ENCODE measurements at places on chromosomes 6 and 20.

GRCh38 chr6:125789167-125789566 lies 1.6 kb upstream of the NCOA7 start:
- DNase-seq, result no peak

DNA sequence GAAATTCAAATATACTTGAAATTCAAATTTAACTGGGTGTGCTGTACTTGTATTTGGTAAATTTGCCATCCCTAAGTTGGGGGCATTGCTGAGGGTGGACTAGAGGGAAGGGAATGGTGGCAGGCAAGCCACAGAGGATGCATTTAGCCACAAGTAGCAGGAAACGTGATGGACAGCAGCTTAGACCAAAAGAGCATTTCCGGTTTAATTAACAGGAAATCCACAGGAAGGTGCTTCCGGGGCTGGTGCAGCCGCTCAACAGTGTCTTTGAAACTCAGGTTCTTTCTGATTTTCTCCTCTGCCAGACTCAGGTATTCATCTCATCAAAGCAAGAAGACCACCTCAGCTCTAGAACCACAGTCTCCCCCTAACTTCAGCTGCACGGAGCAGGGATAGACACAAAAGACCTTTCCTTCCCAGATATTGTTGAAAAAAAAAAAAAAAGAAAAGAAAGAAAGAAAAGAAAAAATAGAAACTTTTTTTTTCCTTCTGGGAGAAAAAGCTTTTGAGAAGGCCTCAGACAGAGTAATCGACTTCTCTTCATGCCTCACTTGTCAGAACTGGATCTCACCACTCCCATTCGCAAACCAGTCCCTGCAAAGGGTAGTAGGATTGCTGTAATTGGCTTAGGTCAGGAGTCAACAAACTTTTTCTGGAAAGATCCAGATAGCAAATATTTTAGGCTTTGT lies 8.0 kb upstream of the BCAS1 start:
- peak; percentile 9 for DNase-seq

- no peak for DNase-seq
Measured at GRCh38 chr6:133621751-133622150, 267.2 kb upstream of the TCF21 start.

- DNase-seq, result no peak
Measured at GRCh38 chr6:157163434-157164159, 159.7 kb downstream of the TMEM242 start.

GRCh38 chr6:113031591-113032238 lies 684.6 kb downstream of the RFPL4B start:
- no peak for DNase-seq

- DNase-seq, result no peak
Measured at GRCh38 chr20:61253640-61254511, 1.8 kb downstream of the CDH4 start.

GRCh38 chr6:129785756-129786135 lies 75.4 kb downstream of the TMEM244 start:
- DNase-seq, result no peak

- no peak for DNase-seq
Measured at GRCh38 chr20:12815778-12816408, 192.9 kb upstream of the SPTLC3 start.

- no peak for DNase-seq
Measured at GRCh38 chr20:47699818-47700217, 85.5 kb downstream of the SULF2 start.

- DNase-seq, result no peak
Measured at GRCh38 chr6:259901-260508, 32.3 kb upstream of the DUSP22 start.

DNA sequence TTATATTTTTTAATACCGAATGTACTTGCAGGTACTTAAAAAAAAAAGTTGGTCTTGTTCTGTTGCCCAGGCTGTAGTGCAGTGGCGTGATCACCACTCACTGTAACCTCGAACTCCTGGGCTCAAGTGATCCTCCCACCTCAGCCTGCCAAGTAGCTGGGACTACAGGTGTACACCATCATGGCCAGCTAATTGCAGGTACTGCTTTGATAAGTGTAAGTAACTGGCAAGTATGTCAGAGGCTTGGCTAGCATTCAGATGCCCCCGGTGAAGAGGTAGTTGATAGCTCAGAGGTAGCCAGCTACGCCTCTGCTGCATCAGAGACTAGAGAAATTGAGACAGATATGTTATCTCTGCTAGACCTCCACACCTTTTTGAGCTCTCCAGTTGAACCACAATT lies 40.5 kb downstream of the BTBD9 start:
- no peak for DNase-seq

GRCh38 chr6:160978141-160978901 lies 13.2 kb upstream of the MAP3K4 start:
- DNase-seq, result no peak

GRCh38 chr6:165913676-165914570 lies 250.9 kb upstream of the PDE10A start:
- DNase-seq, result no peak

DNA sequence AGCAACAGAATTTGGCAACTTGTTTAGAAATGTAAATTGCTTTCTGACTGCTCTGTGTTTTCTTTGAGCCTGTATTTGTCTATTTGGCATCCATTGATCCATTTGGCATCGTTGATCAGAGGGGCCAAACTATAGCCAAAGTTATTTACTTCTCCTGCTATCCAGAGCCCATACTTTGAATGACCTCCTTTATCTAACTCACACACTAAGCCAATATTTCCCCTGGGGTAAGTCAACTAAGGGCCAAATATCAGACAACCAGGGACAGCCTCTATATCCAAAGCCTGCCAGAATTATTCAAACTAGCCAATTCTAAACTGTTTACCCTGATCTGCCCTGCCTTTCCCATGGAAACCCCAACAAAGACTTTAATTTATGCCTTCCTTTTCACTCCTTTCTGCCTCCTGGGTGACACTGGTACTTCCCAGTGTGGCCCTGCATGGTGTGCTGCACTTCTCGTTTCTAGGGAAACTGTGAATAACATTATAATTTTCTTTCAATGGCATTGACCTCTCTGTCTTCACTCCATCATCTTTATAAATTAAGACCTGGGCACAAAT lies 19.8 kb upstream of the ZNF184 start:
- no peak for DNase-seq

- DNase-seq, result no peak
Measured at GRCh38 chr6:124355146-124355545, 551.5 kb downstream of the NKAIN2 start.

- no peak for DNase-seq
Measured at GRCh38 chr6:147437615-147438014, 70.9 kb upstream of the SAMD5 start.
